ENCODE measurements at places on chromosomes 16 and 17.

GRCh38 chr16:22326771-22327445 is 29.7 kb downstream of the POLR3E start:
- DNase-seq: no peak

DNA sequence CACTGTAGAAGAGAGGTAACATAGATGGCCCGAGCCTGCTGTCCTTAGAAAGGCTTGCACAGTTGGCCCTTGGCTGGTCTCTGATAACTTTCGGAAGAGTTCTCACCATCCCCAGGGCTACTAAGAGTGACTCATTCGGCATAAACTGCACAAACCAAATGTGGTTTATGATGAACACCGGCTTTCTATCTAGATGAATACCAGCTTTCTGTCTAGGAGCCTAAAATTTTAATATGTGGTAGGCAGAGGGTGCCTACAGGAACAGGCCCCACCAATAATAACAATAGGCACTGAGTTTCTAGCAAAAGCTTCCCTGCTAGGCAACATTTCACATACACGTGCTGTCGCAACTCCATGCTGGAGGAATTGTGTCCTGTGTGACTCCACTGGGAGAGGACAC is 15.4 kb downstream of the CNOT1 start:
- no peak for DNase-seq

- DNase-seq: no peak
Measured at GRCh38 chr16:75443298-75443697, 10.0 kb upstream of the CFDP1 start.

DNA sequence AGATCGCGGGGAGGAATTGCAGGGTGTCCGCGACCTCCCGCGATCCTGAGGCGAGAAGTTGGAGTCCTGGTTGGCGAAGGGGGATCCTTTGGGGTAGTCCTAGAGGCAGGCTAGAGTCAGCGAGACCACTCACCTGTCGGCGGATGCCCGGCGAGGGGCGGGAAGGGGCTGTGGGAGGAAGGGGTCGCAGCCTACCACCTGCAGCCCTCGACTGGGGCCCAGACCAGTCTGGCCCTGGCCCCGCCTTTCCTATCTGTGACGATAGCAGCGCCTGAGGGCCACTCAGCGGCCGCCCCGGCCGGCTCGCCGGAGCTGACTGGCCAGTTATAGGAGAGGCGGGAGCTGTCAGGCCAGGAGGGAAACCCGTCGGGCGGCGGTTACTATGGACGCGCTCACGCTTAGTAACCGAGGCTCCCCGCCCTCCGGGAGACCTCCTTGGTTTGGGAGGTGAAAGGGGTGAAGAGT is at the start of gene TEKT3:
Gene TEKT3, minus strand, starts transcription at position 213 of the 465 bp plus-strand sequence. CDS start 10,012 bp downstream, outside the sequence.
- DNase-seq: peak; percentile 66

DNA sequence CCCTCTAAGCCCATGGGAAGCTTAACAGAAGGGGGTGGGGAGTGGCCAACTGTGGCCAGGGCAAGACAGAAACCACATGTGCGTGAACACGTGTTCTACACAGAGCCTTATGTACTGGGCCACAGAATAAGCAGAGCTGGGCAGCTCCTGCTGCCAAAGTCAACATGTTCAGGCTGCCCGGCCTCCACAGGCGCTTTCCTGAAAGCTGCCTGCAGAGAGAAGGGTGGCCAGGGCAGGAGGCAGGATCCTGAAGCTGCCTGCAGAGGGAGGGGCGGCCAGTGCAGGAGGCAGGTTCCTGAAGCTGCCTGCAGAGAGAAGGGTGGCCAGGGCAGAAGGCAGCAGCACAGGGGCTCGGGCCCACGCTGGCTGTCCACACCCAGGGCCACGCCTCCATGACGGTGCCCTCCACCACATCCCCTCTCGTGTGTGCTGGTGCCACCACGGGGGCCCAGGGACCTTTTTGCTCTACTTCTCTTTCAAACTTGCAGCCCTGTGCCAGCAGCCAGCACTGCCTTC is 79.5 kb downstream of the ANKRD11 start:
- peak; percentile 88 for DNase-seq

- no peak for DNase-seq
Measured at GRCh38 chr17:81093619-81094508, 58.9 kb downstream of the BAIAP2 start.

DNA sequence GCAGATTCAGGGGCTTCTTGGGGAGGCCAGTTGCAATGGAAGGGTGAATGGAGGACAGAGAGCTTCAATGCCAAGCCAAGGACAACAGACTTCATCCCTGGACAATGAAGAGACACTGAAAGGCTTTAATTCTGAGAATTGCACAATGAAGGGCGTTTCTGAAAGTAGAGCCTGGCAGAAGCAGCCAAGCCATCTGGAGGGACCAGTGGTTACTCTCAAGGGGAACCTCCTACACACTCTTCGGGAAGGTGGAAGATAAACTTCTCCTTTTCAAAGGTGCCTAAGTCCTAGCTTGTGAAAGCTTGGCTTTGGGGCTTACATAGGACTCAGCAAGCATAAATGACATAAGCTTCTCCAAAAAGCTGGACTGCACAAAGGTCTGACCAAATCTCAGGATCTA is 6.2 kb upstream of the CES1 start:
- no peak for DNase-seq

- no peak for DNase-seq
Measured at GRCh38 chr16:46612121-46612520, 9.1 kb downstream of the SHCBP1 start.

GRCh38 chr17:48998587-48999440 is 1.6 kb downstream of the IGF2BP1 start:
- no peak for DNase-seq

- DNase-seq: no peak
Measured at GRCh38 chr16:3377917-3378316, 22.2 kb downstream of the OR2C1 start.

GRCh38 chr17:38628441-38628840 is 22.7 kb upstream of the SRCIN1 start:
- peak; percentile 70 for DNase-seq

DNA sequence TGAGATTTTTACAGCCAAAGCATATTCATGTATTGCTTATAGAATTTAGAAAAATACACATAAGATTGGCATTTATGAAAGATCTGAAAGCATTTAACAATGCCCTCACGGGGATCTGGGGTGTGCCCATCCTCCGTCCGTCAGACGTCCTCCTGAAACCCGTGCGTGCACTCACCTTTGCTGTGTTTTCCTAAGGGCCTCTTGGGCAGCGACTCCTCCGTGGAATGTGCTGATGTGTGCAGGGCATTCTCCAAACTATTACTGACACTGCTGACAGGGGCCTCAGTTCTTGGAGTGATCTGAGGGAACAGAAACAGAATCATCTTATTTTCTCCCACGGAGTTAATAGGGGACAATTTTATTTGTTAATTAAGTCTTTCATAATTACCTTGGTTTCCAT is 33.0 kb downstream of the ZCCHC14 start:
- DNase-seq: no peak

DNA sequence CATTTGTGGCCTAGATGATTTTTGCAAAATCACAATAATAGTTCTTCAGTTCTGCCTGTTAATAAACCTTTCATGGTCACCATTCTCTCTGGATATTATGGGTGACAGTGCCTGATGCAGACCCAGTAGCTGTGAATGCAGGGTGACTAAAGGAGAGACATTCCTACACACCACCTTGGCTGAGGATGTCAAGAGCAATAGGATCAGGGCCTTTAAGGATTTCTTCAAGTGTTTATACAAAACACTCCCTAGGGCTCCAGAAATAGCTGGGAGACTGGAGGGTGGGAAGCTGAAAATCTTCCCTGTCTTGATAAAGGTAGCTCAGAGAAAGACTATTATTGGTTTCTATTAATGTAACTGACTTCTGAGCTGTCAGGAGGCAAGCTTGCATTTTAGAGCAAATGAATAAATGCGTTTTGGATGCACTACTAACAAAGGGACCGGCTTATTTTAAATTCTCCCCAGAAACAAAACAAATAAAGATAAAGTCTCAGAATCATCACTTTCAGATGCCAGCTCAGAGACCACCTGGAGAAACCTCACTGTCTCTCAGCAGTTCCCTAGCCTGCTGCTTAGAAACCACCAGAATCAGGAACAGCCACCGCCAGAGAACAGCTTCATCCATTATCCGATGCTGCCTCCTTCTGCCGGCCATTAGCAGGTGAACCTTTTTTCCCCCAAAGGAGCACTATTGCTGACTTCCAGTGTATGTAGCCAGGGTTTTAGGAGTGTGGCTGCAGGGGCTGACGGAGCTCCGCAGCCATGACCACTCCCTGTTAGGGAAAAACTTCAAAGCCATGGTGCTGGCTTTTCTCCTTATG is 171.4 kb upstream of the DYNLRB2 start:
- peak; percentile 16 for DNase-seq

- DNase-seq: no peak
Measured at GRCh38 chr17:73633736-73634135, 10.5 kb downstream of the SDK2 start.

DNA sequence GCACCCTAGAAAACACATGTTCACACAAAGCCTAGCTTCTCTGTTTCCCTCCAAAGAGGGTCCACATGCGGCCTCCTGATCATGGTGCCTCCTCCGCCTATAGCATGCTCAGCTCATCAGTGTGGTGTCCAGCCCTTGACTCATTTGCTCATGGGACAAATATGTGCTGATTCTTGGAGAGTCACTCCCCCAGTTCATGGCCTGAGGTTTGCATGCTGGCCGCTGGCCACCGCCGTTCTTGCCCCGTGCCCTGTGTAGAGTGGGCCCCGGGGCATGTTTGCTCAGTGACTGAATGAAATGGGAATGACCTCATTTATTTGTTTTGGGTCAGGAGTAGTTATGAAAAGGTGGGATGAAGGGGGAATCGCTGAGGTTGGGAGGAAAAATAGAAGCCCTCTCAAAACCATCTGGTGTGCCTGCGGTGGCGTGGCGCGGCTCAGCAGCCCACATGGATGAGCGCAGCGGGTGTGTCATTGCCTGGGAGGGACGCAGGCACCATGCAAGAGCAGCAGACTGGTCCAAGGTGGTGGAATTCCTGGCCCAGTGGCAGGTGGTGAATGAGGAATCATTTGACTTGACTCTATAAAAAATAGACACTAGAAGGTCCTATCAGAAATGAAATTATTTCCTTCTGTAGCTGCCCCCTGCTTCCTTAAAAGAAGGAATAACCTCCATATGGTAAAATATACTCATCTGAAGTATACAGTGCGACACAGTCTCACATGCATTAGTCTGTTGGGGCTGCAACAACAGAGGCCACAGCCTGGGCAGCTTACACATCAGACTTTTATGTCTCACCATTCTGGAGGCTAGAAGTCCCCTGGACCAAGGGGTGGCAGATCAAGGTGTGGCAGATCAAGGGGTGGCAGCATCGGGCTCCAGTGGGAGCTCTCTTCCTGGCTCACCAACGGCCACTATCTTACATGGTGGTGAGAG is 31.7 kb downstream of the CRISPLD2 start:
- peak; percentile 100 for DNase-seq

DNA sequence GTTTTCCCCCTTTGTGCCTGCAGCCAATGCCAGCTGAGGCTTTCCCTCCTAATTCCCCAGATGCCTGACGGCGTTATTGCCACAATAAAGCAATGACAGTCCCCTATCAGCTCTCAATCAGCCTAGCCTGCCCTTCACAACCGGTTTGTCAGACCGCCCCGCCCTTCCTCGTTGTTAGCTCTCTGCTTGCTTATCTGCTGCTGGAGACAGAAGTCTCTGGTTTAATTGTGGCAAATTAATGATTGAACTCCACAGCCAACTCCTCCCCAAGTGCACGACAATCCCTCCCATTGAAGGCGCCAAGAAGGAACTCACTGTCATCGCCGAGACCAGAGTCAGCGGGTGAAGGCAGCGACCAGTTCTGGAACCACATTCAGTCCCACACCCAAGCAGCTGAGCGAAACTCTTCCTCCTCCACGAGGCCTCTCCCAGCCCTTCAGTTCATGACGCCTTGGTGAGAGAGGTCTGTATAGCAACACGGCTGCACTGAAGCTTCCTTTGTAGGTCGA is 474.4 kb downstream of the SLC39A11 start:
- peak; percentile 97 for DNase-seq

DNA sequence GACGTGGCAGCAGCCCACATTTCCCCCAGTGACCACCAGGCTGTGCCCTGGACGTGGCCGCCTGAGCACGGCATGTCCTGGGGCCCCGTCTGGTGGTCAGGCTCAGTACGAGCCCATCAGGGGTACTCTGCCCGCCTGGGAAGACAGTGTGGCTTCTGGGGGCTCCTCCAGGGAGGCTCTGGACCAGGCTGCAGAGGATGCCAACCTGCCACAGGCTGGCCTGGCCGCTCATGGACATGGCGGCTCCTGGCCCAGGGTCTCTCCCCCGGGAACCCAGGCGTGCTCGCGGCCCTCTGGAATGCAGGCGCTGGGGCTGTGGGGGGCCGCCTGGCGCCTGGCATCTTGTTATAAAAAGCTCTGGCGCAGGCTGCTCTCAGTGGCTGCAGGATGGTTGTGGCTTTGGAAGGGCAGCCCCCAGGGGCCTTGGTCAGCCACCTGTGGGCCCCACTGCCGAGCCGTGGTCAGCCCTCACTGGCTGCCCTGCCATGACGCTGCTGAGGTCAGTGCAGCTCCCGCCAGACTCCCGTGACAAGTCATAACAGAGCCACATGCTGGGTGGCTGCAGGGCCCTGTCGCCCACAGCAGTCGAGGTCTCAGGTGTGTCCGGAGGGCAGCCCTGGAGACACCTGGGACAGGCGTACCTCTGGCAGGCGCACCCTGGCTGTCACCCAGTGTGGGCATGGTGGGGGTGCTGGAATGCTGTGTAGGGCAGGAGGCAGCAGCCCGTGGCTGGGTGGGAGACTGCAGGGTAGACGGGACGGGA is 15.0 kb downstream of the CENPX start:
- DNase-seq: no peak

DNA sequence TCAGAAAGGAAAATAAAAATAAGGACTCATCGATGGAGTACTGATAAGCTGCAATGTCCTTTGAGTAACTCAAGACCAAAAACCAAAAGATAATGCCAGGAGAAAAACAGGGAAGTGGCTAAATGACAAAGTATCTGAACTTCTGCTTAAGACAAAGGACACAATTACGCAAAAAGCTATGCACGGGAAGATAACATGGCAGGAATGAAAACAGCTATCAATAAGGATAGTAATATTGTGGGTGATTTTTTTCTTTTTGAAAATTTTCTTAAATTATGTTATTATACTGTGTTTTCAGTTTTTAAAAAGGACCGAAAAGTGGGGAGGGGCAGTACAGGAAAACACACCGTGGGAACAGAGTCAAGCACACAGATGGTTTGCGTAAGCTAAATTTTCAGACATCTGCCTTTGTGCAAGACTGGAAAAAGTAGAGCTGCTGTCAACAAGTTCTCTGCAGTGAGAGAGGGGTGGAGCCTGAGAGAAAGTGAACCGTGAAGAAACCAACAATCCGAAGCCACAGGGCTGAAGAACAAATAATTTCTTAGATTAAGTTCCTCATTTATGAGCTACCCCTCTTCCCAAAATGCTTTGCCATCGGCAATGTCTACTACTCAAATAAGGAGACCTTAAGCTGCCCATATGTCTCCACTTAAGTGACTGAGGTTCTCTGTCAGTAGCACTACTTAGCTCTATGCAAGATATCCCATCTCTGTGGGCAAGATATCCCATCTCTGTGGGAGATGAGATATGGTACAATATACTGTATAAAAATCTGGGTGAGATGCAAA is 99.9 kb upstream of the CORO6 start:
- DNase-seq: peak; percentile 72

DNA sequence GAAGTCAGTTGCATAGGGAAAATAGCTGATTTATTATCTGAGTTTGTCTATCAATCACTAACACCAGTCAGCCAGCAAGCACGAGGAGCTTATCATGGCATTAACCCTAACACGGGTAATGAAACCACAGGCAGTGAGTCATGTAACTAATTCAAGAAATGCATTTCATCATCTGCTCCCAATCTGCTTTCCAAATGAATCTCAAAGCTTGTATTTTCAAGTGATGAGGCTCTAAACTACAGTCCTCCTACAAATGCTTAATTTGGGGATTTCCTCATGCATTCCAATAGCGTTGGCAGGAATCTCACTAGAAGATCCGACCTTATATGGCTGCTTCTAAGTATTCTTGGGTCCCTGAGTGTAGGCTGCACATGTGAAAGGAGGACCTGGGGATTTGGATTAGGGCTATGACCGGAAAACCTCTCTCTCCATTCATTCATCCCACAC is 118.4 kb upstream of the HSBP1 start:
- DNase-seq: peak; percentile 76

All from Caki2 (cell line).